SJCRH30 (cell line): ENCODE measurements at places on chromosomes 11 and 22. TPM values are rescaled to one million over a fixed set of nuclear protein-coding genes. Genes with fewer than 3 reads are reported as not detected.

DNA sequence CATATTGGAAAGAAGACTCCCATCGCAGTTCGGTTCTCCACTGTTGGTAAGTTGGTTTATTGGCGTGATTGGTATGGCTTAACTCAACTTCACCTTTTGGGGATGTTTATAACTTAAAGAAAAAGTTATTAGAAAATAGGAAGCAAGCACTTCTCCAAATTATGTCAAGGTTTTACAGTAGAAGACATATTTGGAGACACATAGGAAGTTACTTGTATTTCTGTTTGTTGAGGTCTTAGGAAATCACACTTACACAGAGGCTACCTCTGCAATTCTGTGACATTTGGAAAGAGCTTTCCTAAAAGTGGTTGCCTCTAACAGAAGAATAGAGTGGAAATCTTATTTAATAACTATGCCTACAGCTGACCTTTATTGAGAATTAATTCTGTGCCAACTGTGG lies 12.3 kb downstream of the CAT start:
- peaks cover 14% of the 10 kb centered on the region for H3K36me3 ChIP-seq
- no peak overlapping the region for H3K4me3 ChIP-seq
- H3K4me1 ChIP-seq, result no peaks in the 10 kb centered on the region; the same call in none of the 2 replicates

GRCh38 chr22:36193171-36193570 lies 8.4 kb downstream of the APOL4 start:
- no peak overlapping the region for H3K27ac ChIP-seq
- H3K4me3 ChIP-seq, result no peak overlapping the region
- peaks cover 19% of the 10 kb centered on the region for H3K4me1 ChIP-seq
- no peak for DNase-seq

- H3K4me1 ChIP-seq, result no peaks in the 10 kb centered on the region
- H3K4me3 ChIP-seq, result no peak overlapping the region
- no peak overlapping the region for H3K27ac ChIP-seq
- peaks cover 11% of the 10 kb centered on the region for H3K27me3 ChIP-seq
- DNase-seq, result no peak
Measured at GRCh38 chr22:24982301-24983056, 30.0 kb downstream of the KIAA1671 start.

The OTUB1 gene
- total RNA-seq, result 79.4 and 80.8 TPM in 2 replicates

The MYBPC3 gene
- total RNA-seq, result not detected in 2 replicates

The ARHGAP8 gene
- total RNA-seq, result 19.4 and 32.4 TPM in 2 replicates
